ENCODE measurements at places on chromosomes 6 and 20.

DNA sequence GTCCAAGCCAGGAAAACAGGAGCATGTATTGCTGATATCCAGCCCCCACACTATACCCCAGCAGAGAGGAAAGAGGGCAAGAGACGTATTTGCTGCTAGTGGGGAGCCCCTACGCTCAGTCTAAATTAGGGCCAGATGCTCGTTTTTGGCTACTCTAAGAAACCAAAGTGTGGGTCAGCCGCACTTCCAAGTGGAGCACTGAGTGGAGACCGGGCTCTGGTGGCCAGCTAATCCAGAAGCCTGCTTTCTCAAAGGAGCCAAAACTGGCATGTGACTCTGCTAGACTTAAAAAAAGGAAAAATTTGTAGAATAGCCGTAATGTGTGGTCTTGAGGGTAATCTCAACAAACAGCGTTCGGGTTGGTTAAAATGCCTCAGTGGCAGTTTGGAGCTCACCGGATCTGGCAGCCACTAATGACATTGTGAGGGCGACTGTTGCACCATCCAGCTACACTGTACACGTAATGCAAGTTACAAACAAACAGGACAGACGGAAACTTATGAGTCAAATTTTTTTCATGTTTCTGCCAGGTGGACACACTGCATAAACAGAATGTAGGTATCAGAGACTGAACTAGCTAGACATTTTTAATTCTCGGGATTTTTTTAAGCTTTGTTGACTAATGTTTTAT lies 230.9 kb downstream of the FOXC1 start:
- no peak for DNase-seq

GRCh38 chr6:7720346-7720745 lies 5.6 kb upstream of the BMP6 start:
- DNase-seq, result no peak

- DNase-seq, result peak; percentile 10
These were observed 6.2 kb downstream of the JPH2 start for GRCh38 chr20:44180814-44181213.

- no peak for DNase-seq
These were observed 79.4 kb downstream of the SNX5 start for GRCh38 chr20:17889226-17889625.

GRCh38 chr20:59955131-59955796 lies 3.0 kb upstream of the CDH26 start:
- DNase-seq, result no peak

DNA sequence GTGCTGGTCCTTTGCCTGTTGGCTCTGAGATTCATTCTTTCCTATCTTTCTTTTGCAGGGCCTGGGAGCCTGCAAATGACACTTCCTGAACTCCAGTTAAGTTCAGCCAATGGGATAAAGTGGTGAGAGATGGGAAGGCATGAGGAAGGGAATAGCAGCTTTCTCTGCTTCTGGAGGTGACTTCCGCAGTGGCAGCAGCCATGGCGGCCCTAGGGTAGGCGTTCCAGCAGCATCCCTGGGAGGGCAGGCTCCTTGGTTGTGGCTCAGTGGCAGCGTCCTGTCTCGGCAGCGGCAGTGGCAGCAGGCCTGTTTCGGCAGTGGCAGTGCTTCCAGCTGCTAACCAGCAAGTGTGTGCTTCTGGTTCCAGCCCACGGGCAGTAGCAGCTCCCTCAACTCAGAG lies 7.3 kb upstream of the MDFI start:
- no peak for DNase-seq

Data from right renal pelvis (tissue), 4 donors.